CD4-positive, CD25-positive, alpha-beta regulatory T cell (primary cell): ENCODE measurements at places on chromosomes 11 and 22.

GRCh38 chr22:20159076-20159475 is 8.2 kb upstream of the CCDC188 start:
- DNase-seq, result no peak

GRCh38 chr11:8363921-8364320 is 100.2 kb upstream of the LMO1 start:
- DNase-seq, result no peak

DNA sequence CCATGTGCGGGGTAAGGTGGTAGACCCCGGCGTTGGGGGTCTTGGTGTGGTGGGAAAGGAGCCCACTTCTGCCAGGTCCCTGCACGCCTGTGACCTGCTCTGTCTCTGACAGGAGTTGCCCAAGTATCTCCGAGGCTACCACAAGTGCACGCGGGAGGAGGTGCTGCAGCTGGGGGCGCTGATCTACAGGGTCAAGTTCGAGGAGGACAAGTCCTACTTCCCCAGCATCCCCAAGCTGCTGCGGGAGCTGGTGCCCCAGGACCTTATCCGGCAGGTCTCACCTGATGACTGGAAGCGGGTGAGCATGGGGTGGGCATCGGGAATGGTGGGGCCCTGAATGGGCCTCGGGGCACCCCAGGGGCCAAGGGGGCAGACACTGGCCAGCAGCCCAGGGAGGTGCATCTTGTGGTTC is 83.0 kb downstream of the MYO7A start:
- no peak for DNase-seq

- DNase-seq, result no peak
Observed at GRCh38 chr22:46663001-46663400, 42.8 kb downstream of the GRAMD4 start.

- DNase-seq, result no peak
Observed at GRCh38 chr11:128832121-128832497, 35.0 kb downstream of the KCNJ1 start.

DNA sequence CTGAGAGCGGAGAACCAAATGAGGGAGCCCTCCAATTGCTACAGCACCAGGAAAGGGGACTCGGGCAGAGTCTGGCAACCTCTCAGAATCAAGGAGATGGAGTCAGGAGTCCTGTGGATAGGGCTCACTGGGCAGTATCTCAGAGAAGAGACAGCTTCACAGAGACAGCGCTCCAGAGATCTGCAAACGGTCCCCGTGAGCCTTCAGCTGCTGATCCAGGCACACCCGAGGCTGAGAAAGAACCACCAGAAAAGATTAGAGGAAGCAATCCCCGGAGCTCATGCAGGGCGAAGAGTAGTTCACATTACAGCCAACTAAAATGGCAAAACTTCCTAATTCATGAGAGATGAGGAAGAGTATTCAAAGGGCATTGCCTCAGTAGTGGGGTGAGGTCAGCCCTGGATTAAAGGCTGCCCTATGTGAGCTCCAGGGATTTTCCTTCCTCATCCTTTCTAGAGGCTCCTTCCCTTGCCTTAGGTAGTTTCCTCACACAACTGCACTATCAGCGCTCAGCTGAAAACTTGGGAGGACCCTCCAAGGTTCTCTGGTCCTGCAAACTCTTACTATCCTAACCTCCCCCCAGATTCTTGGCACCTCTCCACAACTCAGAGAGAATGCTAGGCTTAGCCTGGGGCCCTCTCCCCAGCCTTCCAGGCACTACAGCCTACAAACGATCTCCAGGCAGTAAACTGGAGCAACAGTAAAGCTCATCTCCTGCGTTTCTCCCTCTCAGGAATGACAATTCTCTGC is 23.7 kb downstream of the SCN4B start:
- no peak for DNase-seq

DNA sequence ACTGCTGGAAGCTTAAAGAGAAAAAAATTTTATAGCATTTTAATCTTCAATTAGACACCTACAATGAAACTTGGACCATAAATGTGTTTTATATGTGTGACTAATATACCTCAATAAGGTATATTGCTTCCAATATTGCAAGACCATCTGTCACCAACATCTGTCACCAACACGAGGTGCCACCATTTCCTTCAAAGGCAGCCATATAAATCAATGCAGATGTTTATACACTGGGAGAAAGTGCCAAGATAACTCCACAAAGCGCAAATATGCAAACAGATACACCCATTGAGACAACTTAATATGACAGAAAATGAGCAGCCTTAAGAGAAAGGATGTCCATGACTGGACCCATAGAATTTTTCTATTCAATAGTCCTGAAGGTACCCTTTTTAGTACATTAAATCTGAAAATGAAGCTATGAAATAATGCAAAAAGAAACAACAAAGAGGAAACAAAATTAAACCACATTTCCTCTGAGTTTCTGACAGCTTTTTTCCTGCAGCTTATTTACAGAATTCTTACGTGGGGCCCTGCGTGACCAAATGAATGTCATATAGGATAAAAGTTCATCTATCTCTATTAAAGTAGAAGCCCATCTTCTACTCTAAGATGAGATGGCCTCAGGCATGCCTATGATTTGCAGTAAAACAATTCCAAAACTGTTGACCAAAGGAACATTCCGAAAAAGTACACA is 12.5 kb downstream of the MPZL3 start:
- DNase-seq, result no peak

DNA sequence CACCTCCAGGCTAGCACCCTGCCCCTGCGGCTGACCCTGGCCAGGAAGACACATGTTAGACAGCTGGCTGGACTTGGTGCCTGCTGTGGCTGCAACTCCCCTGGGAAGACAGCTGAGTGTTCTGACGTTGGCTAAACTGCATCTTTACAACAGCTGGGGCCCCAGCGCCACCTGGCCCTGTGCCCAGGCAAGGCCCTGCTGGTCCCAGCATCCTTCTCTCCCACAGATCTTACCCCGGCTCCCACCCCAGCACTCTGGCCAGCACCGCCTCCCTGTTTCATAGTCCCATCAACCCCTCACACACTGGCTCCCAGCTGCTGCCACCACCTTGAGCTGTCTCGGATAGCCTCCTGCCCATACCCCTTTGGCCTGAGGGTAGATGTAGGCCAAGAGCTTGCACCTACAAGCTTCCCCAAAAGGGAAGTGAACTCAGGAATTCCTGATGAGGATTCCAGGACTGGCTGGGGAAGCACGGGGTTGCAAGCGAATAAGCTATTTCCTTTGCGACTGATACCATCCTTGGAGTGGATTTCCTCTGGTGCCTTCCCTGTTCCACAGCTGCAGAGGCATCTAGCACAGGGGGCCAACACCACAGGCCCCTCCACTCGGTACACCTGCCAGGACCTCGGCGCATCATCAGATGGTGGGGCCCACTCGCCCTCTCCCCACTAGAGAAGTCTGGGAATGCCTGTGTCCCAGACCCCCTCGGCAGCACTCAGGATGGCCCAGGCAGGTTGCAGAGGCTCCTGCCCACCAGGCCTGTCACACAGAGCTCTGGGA is 28.5 kb downstream of the RSPH14 start:
- no peak for DNase-seq

- no peak for DNase-seq
Observed at GRCh38 chr11:17314232-17314547, 37.4 kb upstream of the NCR3LG1 start.

DNA sequence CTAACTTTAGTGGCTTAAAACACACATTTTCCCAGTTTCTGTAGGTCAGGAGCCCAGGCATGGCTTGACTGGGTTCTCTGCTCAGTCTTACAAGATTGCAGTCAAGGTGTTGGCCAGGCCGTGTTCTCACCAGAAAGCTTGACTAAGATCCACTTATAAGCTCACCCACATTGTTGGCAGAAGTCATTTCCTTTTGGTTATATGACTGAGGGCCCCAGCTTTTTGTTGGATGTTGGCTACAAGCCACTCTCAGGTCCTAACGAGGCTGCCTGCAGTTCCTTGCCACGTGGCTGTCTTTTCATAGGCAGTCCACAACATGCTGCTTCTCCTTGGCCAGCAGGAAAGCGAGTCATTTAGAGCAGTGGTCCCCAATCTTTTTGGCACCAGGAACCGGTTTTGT is 79.3 kb upstream of the CRTAM start:
- no peak for DNase-seq

DNA sequence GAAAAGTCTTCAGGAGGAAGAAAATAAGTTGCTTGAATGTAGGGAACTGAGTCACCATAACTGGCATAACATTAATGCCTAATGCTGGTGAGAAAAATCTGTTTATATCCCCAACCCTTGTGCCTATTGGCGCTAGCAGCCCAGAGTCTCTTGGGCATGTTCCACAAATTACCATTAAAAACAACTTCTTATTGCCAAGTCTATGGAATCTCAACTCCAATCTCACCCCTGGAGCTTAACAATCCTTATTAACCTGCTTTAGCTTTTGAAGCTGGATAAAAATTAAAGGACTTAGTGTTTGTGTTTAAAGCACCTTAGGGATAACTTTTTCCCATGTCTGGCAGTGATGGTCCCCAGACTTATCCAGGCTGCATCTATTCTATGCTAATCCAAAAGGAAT is 143.0 kb downstream of the APIP start:
- DNase-seq, result no peak
